Kidney capillary endothelial cell (primary cell): ENCODE measurements at places on chromosomes 3 and 15.
A peak's percentile ranks its signal among the peaks of the same experiment; 100 is the strongest.

DNA sequence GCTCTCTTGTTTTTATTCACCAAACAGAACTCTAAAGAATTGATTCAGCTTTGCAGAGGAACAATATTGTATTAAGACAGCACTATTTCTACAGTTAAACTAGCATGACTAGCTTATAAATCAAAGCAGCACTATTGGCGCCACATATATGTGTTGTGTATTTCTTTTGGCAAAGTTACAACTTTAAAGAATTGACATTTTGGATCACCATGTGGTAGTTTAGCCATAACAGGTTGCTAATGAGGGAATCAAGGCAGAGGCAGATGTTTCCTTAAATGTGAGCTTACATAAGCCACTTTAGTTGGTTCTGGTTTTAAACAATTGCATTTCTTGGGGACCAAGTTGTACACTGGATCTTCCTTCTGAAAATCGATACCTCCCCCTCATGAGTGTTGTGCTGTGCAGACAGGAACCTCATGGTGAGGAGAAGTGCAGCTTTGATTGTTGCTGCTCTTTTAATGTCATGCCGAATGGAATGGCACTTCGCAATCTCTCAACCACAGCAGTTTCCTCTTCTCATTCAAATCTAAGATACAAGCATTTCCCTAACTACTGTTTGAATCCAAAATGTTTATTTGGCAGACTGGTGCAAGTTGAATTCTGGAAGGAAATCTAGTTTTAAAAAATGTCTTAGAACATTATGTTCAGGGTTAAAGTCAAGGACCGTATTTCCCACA is 151.2 kb downstream of the MYRIP start:
- DNase-seq = no peak

DNA sequence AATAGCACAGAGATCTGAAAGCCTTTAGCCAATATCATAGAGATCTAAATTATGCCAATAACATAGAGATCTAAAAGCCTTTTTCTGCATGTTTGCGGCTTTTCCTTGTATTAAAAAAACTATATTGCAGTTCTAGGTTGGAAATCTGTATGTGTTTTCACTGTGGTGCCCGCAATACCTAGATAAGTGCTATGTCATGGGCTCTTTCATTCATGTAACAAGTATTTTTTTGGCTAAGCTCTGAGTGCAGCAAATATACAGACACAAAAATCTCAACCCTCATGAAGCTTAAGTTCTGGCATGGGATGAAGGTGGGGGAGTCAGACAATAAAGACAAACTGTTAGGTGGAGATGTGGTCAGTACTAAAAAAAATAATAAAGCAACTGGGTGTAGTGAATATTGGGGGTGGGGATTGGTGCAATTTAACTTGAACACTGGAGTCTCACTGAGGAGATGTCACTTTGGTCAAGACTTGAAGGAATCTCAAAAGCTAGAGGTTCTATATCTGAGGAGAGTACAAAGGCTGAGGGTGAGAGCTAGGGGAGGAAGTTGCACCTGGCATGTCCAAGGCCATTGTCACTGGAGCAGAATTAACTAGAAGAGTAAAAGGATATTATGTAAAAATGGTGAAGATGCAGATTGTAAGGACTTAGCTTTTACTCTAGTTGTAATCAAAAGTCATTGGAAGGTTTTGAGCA is 973 bp downstream of the BUB1B start:
- no peak for DNase-seq

DNA sequence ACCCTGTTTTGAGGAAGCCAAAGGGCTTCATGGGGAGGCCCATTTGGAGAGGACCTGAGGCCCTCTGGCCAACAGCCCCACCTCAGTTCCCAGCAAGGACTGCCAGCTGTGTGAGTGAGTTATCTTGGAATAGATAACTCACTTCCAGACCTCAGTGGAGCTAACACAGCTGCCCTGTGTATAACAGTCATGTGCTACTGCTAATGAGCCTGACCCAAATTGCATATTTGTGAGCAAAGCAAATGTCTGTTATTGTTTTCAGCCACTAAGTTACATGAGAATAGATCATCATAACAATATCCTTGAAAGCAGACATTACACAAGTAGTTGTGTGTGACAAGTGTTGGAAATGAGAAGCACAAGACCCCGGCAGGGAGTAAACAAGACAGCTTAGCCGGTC is 355.8 kb downstream of the MCTP2 start:
- no peak for DNase-seq

- no peak for DNase-seq
These were observed 30.5 kb upstream of the BLM start for GRCh38 chr15:90686435-90687218.

- no peak for DNase-seq
These were observed 25.9 kb upstream of the UACA start for GRCh38 chr15:70789213-70789612.

GRCh38 chr3:121894301-121894990 is at the start of gene SLC15A2:
TSS of gene SLC15A2 (plus strand) at chr3:121894401. CDS start at chr3:121894477, 76 bp downstream.
- no peak for DNase-seq

DNA sequence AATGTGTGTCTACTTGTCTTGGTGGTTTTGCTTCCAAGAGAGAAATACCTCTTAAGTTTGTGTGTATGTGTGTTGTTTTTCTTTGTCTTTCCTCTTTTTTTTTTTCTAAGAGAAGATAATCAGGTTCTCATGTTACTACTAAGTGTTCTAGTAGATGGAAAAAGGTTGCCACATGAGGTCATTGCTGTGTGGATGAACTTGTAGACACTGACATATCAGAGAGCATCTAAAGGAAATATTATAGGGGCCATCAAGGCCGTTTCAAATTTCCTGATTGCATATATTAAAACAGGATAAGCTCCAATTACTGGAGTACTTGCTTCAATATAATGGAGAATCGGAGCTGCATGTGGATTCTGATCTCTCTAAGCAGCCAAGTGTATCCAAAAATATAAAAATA is 747.5 kb downstream of the NR2F2 start:
- no peak for DNase-seq

DNA sequence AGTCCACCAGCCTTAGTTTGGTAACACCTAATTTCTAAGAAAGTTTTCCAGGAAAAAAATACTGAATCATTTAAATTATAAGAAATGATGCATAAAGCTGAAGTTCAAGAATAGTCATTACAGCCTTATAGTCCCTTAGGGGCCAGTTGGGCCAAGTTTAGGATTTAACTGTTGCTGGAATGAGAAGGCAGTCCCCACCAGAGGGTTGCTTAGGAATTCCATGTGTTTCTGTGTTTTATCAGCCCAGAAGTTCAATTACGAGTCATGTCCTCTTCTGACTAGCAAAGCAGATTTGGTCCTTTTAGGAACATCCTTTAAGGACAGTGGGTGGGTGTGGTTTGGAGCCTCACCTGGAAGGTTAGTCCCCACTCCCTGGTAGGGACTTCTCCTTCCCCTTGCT is 57.0 kb upstream of the NR2E3 start:
- peak; percentile 25 for DNase-seq

DNA sequence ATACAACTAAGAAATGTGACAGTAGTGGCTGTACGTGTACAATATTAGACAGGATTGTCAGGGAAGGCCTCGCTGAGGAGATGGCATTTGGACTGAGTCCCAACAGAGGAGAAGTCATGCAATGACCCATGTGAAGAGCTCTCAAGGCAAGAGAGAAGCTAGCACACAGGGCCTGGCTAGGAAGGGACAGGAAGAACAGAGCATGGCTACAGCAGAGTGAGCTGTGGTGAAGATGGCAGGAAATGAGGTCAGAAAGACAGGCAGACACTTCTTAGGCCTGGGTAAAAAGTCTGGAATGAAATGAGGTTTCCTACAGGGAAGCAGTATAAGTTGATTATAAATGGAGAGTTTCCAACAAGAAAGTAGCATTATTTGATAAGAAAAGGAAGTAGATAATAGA is 33.2 kb upstream of the LEKR1 start:
- no peak for DNase-seq

DNA sequence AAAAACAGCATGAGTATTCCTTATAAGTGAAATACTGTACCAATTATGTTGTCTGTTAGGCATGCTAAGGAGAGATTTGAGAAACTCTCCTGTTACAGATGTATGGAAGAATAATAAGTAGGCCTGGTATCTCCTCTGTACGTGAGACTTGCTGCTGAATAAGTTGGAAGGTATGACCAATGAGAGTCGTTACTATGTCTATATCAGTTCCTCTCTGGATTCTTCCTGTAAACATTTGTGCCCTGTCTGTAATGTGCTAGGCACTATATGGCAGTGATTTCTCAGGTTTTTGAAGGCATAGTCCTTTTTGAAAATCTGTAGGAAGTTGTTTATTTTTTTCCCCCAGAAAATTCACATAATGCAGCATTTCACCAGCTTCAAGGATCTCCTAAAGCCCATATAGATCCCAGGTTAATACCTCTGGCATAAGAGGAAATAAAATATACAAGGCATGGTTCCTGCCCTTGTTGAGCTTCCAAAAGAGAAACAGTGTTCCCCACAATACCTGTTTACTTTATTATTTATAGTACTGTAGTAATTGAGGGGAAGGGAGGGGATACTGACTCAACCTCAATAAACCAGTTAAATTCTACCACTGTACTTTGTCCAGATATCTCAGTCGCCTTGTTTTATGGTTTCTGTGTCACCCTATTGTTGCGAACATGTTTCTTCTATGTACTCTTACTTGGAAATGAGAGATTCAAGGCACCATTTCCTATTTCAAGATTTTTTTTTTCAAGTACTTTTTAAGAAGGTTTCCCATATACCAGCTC is 28.6 kb downstream of the MAP2K5 start:
- no peak for DNase-seq

- DNase-seq = no peak
These were observed 3.7 kb upstream of the MYO5A start for GRCh38 chr15:52532427-52532826.

- DNase-seq = no peak
These were observed 6.4 kb downstream of the CMSS1 start for GRCh38 chr3:99823723-99824711.

DNA sequence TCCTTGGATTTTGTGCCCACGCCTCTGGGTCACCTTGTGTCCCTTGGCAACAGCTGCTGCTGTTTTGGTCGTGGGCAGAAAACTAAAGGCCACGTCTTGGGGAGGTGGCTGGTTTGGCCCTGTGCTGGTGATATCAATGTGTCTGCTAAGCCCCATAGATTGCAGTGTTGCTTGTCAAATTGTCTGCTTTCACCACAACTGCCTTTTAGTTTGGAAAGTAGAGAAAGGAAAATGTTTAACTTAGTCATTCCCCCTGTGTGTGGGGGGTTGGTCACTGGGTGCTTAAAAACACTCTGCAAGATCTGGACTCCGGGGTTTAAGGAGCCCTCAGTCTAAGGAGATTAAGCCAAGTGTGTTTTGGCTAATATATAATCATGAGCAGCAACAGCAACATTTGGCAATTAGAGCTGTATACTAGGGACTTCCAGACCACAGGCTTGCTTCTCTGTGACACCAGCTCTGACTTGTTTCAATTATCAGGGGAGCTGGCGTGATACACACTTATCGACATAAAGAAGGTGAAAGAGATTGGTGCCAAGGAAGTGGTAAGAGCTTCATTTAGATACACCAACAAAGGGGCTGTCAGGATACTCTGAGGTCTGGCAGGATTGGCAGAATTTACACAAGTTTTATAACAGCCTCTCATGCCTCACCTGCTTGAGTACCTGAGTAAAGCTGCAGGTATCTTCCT is 3.5 kb downstream of the SMAD3 start:
- no peak for DNase-seq

DNA sequence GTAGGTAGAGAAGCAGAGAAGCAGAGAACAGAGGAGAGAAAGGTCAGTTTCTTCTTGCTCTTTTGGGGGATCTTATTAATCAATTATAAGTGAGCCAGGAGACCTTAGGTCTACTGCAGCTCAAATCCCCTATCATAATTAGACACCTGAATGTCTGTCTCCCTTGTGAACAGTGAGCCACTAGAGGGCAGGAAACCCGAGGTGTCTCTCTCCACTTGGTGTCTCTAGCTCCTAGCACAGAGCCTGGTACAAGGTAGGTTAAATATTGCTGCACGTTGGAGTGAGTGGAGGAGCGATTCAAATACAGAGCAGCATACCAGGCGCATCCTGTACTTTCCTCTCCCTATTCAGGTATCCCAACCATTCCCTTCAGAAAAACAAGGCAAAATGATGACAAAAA is 2.0 kb upstream of the ST8SIA2 start:
- DNase-seq = no peak

- no peak for DNase-seq
These were observed 26.0 kb upstream of the MRPS22 start for GRCh38 chr3:139317660-139318430.

GRCh38 chr15:65343374-65343981 is 34.3 kb downstream of the IGDCC3 start:
- DNase-seq = no peak

DNA sequence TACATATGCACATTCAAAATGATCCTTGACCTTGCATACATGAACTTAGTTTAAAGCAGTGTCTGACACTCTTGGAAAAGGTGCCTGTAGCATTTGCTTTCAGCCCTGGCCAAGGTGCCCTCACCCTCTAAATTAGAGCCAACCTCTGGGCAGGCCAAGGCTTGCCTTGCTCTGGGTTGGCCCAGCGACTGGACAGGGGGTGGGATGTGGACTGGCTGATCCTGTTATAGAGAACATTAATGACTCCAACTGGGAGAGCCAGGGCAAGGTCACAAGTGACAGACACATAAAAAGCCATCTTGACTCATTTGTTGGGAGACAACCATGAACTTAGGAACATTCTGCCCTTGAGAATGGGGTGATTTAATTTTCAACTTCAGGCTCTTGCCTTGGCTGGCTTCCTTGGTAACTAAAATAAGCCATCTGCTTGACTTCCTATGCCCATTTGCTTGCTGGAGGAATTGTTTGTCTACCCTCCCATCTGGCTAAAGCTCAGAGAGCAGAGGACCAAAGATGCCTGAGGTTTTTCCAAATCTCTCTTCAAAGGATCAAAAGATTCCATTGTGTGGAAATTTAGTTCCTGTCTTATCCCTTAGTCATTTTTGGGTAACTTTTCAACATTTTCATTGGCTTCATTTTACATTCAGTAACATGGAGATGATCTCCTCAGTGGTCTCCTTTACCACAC is 403.7 kb downstream of the SOX2 start:
- no peak for DNase-seq

- DNase-seq = no peak
These were observed 78.1 kb downstream of the AGBL1 start for GRCh38 chr15:86157606-86158293.

DNA sequence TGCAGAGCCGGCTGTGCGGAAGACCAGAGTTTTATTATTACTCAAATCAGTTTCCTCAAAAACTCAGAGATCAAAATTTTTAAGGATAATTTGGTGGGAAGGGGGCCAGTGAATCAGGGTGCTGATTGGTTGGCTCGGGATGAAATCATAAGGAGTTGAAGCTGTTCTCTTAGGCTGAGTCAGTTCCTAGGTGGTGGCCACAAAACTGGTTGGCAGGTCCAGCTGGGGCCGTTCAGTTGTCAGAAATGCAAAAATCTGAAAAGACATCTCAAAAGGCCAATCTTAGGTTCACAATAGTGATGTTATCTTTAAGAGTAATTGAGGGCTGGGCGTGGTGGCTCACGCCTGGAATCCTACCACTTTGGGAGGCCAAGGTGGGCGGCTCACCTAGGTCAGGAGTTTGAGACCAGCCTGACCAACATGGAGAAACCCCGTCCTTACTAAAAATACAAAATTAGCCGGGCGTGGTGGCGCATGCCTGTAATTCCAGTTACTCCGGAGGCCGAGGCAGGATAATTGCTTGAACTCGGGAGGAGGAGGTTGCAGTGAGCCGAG is 2.3 kb upstream of the ZNF589 start:
- DNase-seq = no peak

- no peak for DNase-seq
These were observed 552.9 kb downstream of the MECOM start for GRCh38 chr3:169110633-169111032.
